ENCODE measurements at places on chromosomes 12 and 14.

DNA sequence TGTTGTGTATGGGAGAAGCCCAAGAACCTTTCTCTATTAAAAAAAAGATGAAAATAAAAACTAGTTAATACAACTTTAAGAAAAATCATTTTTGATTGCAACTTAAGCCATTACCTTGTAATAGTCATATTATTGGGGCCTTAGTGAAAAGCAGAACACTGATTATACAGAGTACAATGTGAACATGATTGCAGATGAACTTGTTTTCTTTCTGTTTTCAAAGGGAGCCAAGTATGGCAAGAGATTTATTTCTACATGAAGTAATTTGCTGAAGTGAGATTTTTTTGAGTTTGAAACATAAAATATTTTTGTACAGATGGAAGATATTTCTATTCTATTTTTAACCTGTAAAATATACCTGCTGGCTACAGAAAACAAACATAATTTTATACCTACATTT lies 104.9 kb downstream of the GPR135 start:
- no peak for DNase-seq

DNA sequence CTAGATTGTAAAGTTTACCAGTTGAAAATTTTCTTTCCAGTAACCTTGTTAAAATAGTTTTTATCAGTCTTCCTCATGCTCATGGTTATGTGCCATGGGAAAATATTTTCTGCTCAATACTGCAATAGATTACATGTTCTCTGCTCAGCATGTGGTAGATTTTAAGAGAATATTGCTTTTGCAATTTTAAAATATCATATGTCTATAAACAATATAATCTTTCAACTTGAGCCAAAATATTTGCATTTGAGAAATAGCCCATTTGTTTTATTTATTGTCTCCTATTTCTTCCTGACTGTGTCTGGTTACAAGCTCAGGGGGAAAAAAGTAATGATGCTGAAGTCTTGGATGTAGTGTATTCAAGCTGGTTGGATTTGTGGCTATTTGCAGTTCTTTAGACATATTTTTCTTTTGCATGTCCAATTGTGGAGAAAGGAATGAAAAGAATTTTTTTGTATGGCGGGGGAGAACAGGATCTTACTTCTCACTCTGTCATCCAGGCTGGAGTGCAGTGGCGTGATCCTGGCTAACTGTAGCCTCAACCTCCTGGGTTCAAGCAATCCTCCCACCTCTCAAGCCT lies 342.6 kb upstream of the NAV3 start:
- DNase-seq, result no peak

DNA sequence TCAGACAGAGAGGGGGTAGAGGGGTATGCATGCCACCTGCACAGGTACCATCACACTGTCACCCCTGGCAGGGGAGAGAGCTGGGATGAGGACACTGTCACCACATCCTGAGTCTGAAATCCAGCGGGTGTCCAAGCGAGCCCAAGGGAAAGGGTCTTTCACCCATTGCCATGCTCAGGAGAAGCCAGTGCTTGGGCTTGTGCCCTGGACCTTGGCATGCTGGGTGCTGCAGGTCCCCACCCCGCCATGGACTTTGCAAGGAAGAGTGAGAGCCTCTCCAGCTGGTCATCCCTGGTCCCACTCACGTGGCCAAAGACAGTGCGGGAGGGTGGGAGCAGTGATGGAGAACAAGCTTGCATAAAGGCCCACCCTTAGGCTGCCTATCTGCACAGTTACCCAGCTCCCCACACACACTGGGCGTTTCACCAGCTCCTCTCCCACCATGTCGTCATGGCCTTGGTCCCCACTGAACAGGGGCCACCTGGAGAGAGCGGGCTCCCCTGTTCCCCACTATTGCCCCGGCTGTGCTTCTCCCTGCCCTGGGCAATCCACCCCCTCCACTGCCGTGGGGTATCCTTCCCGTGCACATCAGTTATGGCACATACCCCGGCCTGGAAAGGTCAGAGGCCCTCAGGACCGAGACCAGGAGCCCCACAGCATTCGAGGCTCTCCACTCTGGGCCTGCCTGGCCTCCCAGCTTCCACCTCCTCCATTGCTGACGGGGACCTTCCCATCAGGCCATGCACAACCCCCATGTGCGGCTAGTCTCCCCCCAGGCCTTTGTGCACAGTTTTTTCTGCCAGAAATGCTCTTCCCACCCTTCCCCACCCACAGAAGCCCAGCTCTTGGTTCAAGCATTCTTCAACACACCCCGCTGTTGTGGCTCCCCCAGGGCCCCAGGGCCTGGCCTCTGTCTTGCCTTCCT lies 58.6 kb upstream of the BCL11B start:
- DNase-seq, result no peak

DNA sequence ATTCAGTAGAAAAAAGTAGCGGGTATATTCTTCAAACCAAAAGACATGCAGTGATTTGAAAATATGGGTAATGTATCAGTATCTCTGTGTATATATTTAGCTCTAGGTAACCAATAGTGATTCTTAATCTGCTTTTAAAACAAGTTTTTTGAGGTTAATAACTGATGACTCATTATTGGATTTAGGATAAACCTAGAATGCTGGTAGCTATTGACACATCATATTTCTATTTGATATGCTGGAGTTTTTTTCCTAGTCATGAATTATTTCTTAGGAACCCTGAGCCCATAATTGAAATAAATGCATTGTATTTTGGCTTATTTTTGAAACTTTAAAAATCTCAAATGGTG lies 15.5 kb downstream of the ARF6 start:
- no peak for DNase-seq

DNA sequence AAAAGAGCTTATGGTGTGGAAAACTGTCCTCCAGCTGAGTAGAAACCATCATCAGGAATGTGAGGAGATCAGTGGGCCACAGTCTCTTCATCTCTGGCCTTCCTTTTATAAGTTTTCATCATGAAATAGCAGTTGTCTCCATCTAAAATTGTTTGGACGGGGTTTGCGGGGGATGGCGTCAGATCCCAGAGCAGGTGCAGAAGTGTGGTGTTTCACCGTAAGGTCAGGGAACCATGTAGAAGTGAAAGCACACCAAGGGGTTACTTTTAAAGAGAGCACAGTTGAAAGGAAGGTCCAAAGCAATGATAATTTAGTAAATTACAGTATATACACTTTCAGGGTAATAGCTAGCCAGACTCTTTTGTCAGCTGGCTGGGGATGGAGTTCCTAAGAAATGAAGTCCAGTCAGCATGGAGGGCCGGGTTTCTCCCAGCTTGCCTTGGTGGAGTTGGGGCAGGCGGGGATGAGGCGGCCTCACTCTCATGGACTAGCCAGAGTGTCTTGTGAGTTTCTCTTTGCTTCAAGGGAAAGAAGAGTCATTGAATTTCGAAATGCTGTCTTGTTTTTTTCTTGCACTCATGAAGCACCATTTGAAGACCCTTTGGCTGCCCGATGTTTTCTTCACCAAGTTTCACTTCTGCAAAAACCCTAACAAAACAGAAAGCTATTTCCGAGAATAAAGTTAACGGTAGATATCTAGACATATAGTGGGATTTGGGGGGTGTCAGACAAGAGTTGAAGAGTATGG lies 100.6 kb downstream of the ETV6 start:
- no peak for DNase-seq

- no peak for DNase-seq
These were observed 3.9 kb upstream of the GPR84 start for GRCh38 chr12:54368025-54368708.

DNA sequence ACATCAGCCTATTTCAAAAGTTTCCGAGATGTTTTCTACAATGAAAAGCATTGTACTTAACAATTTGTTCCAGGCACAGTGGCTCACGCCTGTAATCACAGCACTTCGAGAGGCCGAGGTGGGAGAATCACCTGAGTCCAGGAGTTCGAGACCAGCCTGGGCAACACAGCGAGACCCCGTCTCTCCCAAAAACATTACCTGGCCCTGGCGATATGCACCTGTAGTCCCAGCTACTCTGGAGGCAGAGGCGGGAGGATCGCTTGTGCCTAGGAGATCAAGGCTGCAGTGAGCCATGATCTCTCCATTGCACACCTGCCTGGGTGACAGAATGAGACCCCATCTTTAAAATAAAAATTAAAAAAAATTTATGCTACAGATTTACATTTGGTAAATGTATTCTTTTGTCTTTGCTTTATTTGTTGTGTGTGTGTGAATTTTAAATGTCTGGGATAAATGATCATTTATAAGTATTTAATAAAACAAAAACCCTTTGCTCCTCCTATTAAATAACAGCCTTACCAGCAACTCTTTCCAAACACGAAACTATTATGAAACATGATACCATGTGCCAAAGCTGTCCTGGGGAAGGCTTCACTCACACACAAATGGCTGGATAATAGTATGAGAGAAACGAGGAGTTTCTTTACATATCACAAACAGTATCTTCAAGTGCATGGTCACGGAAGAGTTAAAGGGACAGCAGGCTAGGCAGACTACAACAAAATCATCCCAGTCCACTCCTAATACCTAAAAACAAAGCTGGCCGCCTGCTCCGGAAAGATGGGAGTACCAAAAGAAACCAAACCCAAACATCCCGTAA lies 1.1 kb downstream of the ATXN3 start:
- DNase-seq, result no peak

GRCh38 chr12:25491396-25492325 lies 61.4 kb downstream of the LMNTD1 start:
- no peak for DNase-seq

Data from NCI-H1417 treated with DMSO at 0.1 percent for 48 hours (cell line).